IMR-90 (cell line): ENCODE measurements at places on chromosomes 2 and 18. TPM values are rescaled to one million over a fixed set of nuclear protein-coding genes. Genes with fewer than 3 reads are reported as not detected.
A peak's percentile ranks its signal among the peaks of the same experiment; 100 is the strongest.

Gene CTAGE1
- total RNA-seq: under 0.01 TPM in 1 of 2 replicates, not detected in the other

Gene RIF1
- total RNA-seq: 43.9 and 53.6 TPM in 2 replicates

Gene AKAIN1
- not detected in 2 replicates for total RNA-seq

Gene SOX11
- total RNA-seq: 2.2 and 4.7 TPM in 2 replicates

Gene UGT1A4
- total RNA-seq: not detected in 2 replicates

Gene C1GALT1C1L
- total RNA-seq: 0.28 and 0.36 TPM in 2 replicates

Gene REG3A
- not detected in 2 replicates for total RNA-seq

Gene NAT8
- total RNA-seq: not detected in 2 replicates

DNA sequence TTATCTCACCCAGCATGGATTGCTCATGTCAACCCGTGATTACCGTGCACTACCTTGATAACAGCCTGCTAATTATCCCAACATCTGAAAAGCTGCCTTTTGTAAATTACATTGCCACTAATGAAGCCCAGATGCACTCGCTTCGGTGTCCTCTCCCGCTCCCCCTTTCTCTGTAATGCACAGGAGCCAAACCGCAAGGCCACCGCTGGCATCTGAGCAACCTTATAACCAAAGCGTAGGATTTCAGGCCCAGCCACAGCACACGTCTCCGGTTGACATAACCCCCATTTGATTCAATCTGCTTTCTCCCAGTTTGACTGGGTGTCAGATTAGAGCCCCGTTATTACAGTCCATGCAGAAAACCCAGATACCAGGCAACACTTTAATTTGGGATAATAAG lies 341.2 kb downstream of the ALK start:
- peaks cover 2% of the 10 kb centered on the region; the same call in 1 of the 2 replicates for H3K27me3 ChIP-seq
- H3K27ac ChIP-seq: no peak overlapping the region
- H3K4me1 ChIP-seq: no peaks in the 10 kb centered on the region
- H3K4me3 ChIP-seq: no peak overlapping the region
- no peak for DNase-seq
- no peaks in the 10 kb centered on the region for H3K36me3 ChIP-seq

DNA sequence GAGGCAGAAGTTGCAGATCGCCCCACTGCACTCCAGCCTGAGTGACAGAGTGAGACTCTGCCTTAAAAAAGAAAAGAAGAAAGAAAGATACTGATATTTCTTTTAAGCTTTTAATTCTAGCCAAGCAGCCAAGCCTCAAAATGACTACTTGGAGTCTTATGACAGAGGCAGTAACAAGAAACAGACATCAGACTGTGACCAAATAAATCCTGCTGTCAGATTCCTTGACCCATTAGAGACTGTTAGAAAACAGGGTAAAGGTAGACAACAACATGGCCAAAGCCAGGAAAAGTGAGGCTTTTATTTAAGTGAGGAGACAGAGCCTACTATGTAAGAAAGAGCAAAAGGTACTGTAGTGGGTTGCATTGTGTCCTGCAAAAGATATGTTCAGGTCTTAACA lies 83.4 kb upstream of the NARS1 start:
- peaks cover 8% of the 10 kb centered on the region for H3K36me3 ChIP-seq
- H3K27ac ChIP-seq: no peak overlapping the region
- no peak for DNase-seq
- no peaks in the 10 kb centered on the region for H3K27me3 ChIP-seq
- H3K4me3 ChIP-seq: no peak overlapping the region

- no peaks in the 10 kb centered on the region for H3K36me3 ChIP-seq
- no peak for DNase-seq
- H3K27ac ChIP-seq: no peak overlapping the region
- no peaks in the 10 kb centered on the region for H3K27me3 ChIP-seq
Observed at GRCh38 chr2:137298377-137298776, 533.0 kb downstream of the THSD7B start.

DNA sequence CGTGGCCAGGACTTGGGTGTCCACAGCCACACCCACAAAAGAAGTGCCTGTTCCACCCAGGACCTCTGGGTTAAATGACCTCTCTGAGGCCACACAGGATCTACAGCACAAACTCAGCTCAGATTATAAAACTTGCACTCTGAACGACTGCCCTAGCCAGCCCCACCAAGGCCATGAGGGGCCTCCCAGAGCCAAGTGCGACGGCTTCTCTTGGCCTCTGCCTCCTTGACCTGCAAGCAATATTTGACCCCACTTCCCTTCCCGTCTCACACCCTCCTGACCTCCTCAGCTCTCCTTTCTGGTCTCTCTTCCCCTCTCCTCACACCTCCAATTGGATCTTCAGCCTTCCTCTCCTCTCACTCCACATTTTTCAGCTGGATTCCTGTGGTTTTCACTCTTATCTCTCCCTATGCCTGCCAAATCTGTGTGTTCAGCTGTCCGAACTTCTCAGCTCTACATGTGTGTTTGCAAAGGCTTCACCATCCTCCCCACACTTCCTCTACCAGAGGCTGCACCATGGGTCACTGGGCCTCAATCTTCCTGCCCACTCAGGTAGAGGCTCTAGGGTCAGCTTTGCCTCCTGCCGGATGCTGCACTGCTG lies 25.3 kb upstream of the STEAP3 start:
- peak overlapping the region; percentile 84; the same call in 1 of the 2 replicates for H3K27ac ChIP-seq
- no peak overlapping the region for H3K4me3 ChIP-seq
- H3K27me3 ChIP-seq: peaks cover 22% of the 10 kb centered on the region
- H3K36me3 ChIP-seq: no peaks in the 10 kb centered on the region

DNA sequence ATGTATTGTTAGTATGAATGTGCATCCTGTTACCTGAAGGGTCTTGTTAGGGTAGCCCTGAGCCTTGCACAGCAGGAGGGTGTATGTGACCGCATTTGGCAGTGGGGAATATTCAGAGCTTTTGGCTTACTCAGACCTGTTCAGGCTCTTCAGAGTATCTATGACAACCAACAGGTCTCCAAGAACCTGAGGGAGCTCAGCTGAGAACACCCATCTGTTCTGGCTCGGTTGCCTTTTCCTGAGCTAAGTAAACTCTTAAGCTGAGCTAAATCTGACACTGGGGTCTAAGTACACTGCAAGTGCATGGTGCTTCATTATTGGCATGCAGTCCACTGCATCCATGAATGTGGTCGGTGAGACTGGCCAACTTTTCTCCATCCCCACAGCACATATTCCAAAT lies 92.4 kb upstream of the CHST9 start:
- H3K4me3 ChIP-seq: no peak overlapping the region
- DNase-seq: no peak
- H3K27ac ChIP-seq: no peak overlapping the region
- no peaks in the 10 kb centered on the region for H3K4me1 ChIP-seq
- no peaks in the 10 kb centered on the region for H3K27me3 ChIP-seq

DNA sequence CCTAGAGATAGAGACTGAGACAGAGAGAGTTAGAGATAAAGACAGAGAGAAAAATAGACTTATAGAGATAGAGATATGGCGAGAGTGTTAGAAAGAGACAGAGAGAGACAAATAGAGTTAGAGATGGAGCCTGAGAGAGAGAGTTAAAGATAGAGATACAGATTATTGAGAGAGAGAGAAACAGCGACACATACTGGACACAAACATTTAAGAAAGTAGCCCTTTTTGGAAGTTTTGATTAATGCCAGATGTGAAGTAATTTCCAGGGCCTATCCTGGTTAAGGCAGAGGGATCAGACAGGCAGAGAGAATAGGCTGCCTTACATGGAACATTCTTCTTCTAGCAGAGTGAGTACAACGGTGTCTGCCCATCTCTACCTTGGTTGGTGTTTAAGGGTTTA lies 311.6 kb upstream of the CDH7 start:
- no peaks in the 10 kb centered on the region for H3K4me1 ChIP-seq
- H3K27me3 ChIP-seq: no peaks in the 10 kb centered on the region

- H3K4me1 ChIP-seq: no peaks in the 10 kb centered on the region
- DNase-seq: no peak
- H3K36me3 ChIP-seq: no peaks in the 10 kb centered on the region
- H3K4me3 ChIP-seq: no peak overlapping the region
Observed at GRCh38 chr2:106562268-106563186, 75.4 kb downstream of the CD8B2 start.

DNA sequence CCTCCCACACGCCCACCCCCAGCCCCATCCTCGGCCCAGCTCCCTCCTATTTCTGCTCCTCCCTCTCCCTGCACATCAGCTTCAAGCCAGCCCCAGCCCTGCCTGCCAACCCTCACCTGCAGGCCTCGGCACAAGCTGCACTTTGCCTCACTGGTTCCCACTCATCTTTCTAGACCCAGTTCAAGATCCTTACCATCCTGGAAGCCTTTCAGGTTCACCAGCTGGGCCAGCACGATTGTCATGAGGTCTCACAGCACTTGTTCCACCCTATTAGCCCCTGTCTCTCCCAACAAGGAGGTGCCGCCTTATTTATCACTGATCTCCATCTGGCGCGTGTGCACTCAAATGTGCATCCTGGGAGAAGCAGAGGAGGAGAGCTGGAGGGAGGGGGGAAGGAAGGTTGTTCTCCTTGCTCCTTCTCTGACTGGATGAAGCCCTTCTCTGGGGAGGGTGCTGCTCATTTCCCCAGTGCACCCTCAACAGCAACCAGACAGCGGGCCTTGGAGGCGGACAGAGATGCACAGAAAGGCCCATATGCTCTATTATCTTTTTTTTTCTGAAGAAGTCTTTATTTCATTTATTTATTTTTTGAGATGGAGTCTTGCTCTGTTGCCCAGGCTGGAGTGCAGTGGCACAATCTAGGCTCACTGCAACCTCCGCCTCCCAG lies 15.5 kb upstream of the BIN1 start:
- no peak overlapping the region for H3K4me3 ChIP-seq
- DNase-seq: no peak
- no peaks in the 10 kb centered on the region for H3K4me1 ChIP-seq
- peaks cover 11% of the 10 kb centered on the region for H3K27me3 ChIP-seq

DNA sequence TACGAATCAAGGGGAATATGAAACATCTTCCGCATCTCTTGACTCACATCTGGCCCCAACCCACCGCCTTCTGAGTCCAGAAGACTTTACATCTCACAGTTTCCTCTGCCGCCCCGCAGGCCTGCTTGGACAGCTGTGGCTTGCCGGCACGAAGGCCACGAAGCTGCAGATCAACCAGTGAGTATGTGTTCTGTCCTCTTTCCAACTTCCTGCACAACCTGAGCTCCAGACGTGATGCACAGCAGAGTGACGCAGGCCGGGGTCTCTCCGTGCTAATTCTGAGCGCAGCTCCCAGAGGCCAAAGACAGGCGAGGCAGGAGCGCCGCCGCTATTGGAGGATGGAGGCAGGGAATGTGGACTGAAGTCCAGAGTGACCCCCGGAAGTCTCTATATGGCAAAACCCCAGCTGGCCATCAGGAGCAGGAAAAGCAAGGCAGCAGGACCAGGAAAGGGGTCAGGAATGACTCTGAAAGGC lies 93.5 kb downstream of the ZCCHC2 start:
- no peak overlapping the region for H3K4me3 ChIP-seq
- H3K27me3 ChIP-seq: peaks cover 26% of the 10 kb centered on the region
- H3K4me1 ChIP-seq: no peaks in the 10 kb centered on the region; the same call in 1 of the 2 replicates
- DNase-seq: no peak
- no peaks in the 10 kb centered on the region for H3K36me3 ChIP-seq
- no peak overlapping the region for H3K27ac ChIP-seq
